ENCODE measurements at places on chromosomes 1 and 21. TPM values are rescaled to one million over a fixed set of nuclear protein-coding genes. Genes with fewer than 3 reads are reported as not detected.

GRCh38 chr1:101769520-101769919 lies 227.2 kb downstream of the OLFM3 start:
- DNase-seq: no peak
- H3K4me1 ChIP-seq: no peaks in the 10 kb centered on the region
- no peak overlapping the region for H3K27ac ChIP-seq
- H3K27me3 ChIP-seq: no peaks in the 10 kb centered on the region
- no peak overlapping the region for H3K4me3 ChIP-seq

DNA sequence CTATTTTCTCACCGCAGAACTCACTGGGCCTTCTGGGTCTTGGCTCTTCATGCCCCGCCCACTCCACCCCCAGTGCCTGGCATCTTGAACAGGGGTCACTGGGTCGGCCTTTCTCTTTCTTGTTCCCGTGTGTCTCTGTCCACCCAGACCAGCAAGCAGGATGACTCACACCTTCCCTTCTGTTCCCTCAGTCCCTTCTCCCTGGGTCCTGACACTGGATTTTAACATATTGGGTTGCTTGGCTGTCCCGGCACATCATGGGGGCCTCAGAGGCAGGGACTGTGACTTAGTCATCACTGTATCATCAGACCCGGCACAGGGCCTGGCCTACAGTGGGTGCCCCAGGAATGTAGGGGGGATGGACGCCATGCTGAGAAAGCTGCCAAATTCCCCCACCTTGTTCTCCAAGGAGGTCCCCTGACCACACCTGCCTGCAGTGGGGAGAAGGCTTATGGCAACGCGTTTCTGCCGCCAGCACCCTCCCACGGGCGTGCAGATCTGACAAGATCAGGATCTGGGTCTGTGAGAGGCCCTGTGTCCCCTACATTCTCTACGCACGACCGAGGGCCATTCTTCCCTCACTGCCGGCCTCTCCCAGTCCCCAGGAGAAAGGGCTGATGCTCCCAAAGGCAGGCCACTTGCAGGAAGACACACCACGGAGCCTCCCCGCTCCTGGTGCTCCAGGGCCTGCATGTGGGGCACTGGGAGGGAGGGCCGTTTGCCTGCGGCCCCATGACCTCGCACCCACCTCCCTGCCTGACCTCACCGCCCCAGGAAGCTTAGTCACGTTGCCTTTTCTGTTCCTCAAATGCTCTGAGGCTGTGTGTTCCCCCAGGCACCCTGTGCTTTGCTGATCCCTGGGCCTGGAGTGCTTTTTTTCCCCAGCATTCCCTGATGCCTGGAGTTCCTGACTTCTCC lies 157.2 kb upstream of the TMEM51 start:
- peaks cover 8% of the 10 kb centered on the region for H3K27me3 ChIP-seq
- peak; percentile 28 for DNase-seq
- peaks cover 10% of the 10 kb centered on the region for H3K4me1 ChIP-seq

GRCh38 chr21:27480841-27481261 lies 514.0 kb upstream of the ADAMTS5 start:
- H3K27me3 ChIP-seq: peaks cover 3% of the 10 kb centered on the region
- no peak for DNase-seq
- H3K36me3 ChIP-seq: no peaks in the 10 kb centered on the region
- no peak overlapping the region for H3K27ac ChIP-seq
- H3K4me3 ChIP-seq: no peak overlapping the region
- H3K4me1 ChIP-seq: no peaks in the 10 kb centered on the region

RHCE gene
- 1.2 TPM for total RNA-seq

- H3K4me1 ChIP-seq: peaks cover 11% of the 10 kb centered on the region
- H3K4me3 ChIP-seq: no peak overlapping the region
- H3K36me3 ChIP-seq: no peaks in the 10 kb centered on the region
- H3K27me3 ChIP-seq: peaks cover 3% of the 10 kb centered on the region
- no peak overlapping the region for H3K27ac ChIP-seq
- no peak for DNase-seq
Measured at GRCh38 chr1:53368314-53369033, 40.6 kb upstream of the LRP8 start.

GRCh38 chr1:219566951-219567947 lies 45.7 kb downstream of the ZC3H11B start:
- no peak overlapping the region for H3K27ac ChIP-seq
- no peaks in the 10 kb centered on the region for H3K27me3 ChIP-seq
- H3K4me1 ChIP-seq: peaks cover 3% of the 10 kb centered on the region
- no peak overlapping the region for H3K4me3 ChIP-seq
- H3K36me3 ChIP-seq: no peaks in the 10 kb centered on the region
- no peak for DNase-seq

DNA sequence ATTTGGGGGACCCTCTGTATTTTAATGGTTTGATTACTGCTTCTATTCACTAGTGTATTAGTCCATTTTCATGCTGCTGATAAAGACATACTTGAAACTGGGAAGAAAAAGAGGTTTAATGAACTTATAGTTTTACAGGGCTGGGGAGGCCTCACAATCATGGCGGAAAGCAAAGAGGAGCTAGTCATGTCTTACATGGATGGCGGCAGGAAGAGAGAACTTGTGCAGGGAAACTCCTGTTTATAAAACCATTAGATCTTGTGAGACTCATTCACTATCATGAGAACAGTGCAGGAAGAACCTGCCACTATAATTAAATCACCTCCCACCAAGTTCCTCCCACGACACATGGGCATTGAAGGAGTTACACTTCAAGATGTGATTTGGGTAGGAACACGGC lies 464.5 kb upstream of the RGS18 start:
- no peak overlapping the region for H3K27ac ChIP-seq
- H3K36me3 ChIP-seq: peaks cover 7% of the 10 kb centered on the region
- H3K4me3 ChIP-seq: no peak overlapping the region
- H3K27me3 ChIP-seq: no peaks in the 10 kb centered on the region
- no peak for DNase-seq
- no peaks in the 10 kb centered on the region for H3K4me1 ChIP-seq

TTC22 gene
- not detected for total RNA-seq

GRCh38 chr1:79044974-79045650 lies 38.6 kb upstream of the ADGRL4 start:
- H3K36me3 ChIP-seq: no peaks in the 10 kb centered on the region
- H3K4me1 ChIP-seq: no peaks in the 10 kb centered on the region
- H3K27ac ChIP-seq: no peak overlapping the region
- H3K4me3 ChIP-seq: no peak overlapping the region
- H3K27me3 ChIP-seq: no peaks in the 10 kb centered on the region

DNA sequence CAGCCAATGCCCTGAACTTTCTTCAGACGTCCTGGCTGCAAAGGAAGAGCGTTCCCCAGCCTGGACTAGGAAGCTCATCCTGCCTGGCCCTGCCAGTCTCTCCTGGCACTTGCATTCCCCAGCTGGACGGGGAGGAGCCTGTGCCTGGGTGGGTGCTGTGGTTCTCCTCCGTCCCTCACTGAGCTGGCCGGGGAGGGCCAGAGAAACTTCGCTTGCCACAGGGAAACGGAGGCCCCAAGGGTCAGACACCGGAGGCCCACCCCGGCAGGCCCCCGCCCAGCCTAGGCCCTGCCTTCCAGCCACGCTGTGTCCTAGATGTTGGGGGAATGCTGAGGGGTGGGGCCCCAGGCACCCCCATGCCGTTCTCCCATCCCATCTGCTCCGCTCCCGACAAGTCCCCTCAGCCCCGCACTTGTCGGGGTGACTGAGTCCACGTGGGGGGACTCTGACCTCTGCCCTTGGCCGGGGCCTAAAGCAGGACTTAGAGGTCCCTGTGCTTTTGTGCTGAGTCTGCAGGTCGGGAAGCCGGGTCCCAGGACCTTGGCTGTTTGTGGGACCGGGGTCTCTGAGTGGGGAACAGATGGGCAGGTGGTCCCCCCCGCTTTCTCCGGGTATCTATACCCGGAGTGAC lies 4.8 kb downstream of the FTCD start:
- no peak overlapping the region for H3K4me3 ChIP-seq
- no peaks in the 10 kb centered on the region for H3K36me3 ChIP-seq
- H3K27ac ChIP-seq: no peak overlapping the region
- peak; percentile 10 for DNase-seq
- peaks cover 5% of the 10 kb centered on the region for H3K4me1 ChIP-seq
- H3K27me3 ChIP-seq: peaks cover 4% of the 10 kb centered on the region

DNA sequence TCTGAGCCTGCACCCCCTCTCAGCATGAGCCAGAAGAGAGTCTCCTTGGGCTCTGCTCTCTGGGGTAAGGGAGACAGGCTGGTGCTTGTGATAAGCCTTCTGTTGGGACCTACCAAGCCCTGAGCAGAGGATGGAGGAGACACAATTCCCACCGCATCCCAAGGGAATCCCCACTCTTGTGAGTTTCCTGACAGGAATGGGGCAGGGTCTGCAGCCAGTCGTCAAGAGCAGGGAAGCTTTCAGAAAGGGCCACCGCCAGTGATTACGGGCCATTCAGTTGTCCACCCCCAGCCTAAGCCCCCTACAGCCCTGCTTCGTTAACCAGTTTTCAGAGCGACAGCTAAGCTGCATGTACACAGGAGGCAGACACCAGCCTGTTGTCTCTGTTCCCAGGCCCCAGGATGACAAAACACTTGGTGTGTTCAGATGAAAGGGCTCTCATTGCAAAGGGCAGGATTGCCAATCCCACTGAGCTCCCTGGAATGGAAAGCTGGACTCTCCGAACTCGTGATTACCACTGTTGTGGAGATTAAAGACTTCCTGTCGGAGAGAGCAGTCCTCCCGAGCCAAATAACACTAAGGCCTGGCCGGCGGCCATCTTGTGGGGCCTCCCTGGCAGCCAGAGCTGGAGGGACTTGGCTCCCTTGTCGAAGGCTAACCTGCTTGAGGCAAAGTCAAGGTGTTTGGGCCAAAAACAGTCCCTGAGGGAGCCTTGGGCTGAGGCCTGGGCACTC lies 37.4 kb upstream of the SLC30A1 start:
- H3K36me3 ChIP-seq: no peaks in the 10 kb centered on the region
- no peak for DNase-seq
- H3K27ac ChIP-seq: no peak overlapping the region
- peaks cover 2% of the 10 kb centered on the region for H3K27me3 ChIP-seq

DNA sequence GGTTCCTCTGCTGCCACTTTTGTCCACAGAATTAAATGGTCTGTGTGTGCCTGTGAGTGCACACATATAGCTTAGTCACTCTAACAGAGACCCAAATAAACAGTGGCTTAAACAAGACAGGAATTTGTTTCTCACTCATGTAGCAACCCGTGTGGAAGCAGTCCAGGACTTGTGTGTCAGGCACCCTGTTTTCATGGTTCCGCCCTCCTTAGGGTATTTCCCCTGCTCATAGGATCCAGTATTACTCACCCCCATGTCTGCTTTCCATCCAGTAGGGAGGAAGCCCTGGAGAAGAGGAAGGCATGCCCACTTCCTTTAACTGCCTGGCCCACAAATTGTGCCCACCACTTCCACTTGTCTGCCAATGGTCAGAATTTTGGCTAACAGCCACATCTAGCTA lies 41.3 kb upstream of the TACSTD2 start:
- peaks cover 2% of the 10 kb centered on the region for H3K27me3 ChIP-seq
- H3K36me3 ChIP-seq: no peaks in the 10 kb centered on the region
- H3K27ac ChIP-seq: no peak overlapping the region
- DNase-seq: no peak
- peaks cover 11% of the 10 kb centered on the region for H3K4me1 ChIP-seq
- H3K4me3 ChIP-seq: no peak overlapping the region

GRCh38 chr1:12773438-12773837 lies at the start of gene PRAMEF12:
TSS of gene PRAMEF12 (plus strand) at chr1:12773738. CDS start at chr1:12774868, 1,130 bp downstream.
- no peaks in the 10 kb centered on the region for H3K36me3 ChIP-seq
- no peak for DNase-seq
- no peak within 1 kb of the TSS for H3K27ac ChIP-seq
- H3K4me1 ChIP-seq: no peaks in the 10 kb centered on the region

DNA sequence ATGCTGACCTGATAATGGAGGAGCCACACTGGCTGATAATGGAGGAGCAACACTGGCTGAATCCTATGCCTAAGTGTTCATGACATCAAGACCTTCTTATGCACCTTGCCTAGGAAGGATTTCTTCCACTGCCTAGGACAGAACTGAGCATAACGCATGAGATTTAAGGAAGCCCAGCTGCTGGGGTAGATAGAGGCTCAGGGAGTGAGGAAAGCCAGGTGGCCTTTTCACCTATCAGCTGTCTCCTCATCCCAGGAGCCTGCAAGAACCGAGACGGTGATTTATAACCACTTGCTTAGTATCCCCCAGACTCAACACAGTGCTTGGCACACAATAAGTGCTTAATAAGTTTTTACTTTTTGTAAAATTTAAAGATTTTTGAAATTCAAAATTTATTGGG lies 7.4 kb upstream of the CTBS start:
- no peak overlapping the region for H3K4me3 ChIP-seq
- peaks cover 22% of the 10 kb centered on the region for H3K4me1 ChIP-seq
- peaks cover 7% of the 10 kb centered on the region for H3K36me3 ChIP-seq

DNA sequence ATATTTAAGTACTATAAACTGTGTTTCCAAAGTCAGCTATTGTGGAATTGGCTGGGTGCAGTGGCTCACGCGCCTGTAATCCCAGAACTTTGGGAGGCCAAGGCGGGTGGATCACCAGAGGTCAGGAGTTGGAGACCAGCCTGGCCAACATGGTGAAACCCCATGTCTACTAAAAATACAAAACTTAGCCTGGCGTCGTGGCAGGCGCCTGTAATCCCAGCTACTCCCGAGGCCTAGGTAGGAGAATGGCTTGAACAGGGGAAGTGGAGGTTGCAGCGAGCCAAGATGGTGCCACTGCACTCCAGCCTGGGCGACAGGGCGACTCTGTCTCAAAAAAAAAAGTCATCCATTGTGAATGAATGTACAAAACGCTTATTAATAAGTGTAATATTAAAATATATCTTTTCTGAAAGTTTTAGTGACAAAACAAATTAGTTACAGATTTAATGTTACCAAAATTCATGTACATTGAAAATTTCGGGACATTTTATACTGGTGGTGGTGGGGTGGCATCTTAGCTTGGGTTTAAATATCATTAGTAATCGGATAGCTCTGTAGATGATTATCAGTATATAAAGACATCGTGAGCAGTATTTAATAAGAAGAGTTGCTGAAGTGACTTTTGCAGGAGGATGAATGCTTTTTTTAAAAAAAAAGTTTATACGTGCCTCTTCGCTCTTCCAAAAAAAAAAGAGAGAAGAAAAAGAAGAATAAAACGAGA lies 503 bp upstream of the SRSF11 start:
- H3K27ac ChIP-seq: peak overlapping the region; percentile 77
- no peaks in the 10 kb centered on the region for H3K36me3 ChIP-seq
- no peaks in the 10 kb centered on the region for H3K27me3 ChIP-seq
- no peak for DNase-seq

Data from glutamatergic neuron (in vitro differentiated cells).